Stimulated activated CD4-positive, alpha-beta T cell treated with anti-CD3 and anti-CD28 coated beads, Interleukin-4, amount 100 ng/mL, for 24 hours (primary cell): ENCODE measurements at places on chromosomes 6 and 20.

DNA sequence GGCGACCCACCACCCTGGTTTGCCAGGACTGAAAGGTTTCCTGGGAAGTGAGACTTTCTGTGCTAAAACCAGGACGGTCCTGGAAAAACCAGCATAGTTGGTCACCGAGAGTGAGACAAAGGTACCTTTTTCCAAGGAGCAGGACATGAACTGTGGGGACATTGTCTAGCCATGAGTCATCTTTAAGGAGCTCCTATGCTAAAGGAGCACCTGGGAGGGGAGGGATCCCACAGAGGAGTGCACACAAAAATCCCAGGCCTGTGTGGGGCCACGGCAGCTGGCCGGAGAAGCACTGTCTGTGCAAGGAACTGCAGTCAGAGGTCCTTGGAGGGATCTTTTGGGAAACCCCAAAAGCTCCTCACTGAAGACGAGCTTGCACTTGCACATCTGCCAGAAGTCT, 109.1 kb upstream of the PLEKHG1 start:
- DNase-seq, result no peak

GRCh38 chr6:89410788-89411144, 1.3 kb downstream of the RRAGD start:
- no peak for DNase-seq

DNA sequence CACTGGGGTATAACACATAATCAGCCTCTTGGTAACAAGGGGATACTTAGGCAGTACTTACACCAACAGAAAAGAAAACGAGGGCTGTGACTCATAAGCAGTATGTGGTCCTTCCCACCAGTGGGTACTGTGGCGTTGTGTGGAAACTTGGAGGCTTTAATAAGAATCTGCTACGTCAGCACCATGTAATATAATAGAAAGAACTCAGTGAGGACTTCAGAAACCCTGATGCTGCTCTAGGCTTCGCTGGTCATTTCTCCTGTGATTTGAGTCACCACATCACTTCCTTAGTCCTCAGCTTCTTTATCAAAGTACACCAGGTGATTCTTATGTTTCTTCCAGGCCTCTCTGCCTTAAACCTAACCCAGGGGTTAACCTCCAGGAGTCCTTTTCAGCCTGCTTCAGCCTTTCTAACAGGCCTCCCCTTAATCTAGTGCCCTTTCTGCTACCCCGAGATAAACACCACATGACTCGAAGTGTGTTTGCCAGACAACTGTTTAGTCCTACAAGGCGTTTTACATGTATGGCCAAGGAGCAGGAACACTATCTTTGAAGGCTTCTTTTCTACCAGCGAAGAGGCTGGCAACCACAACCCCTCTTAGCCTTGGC, 68.5 kb downstream of the FYN start:
- DNase-seq, result peak; percentile 75

- DNase-seq, result no peak
Observed at GRCh38 chr6:105322499-105323225, 80.2 kb downstream of the PREP start.

- no peak for DNase-seq
Observed at GRCh38 chr6:95325916-95326315, 251.4 kb upstream of the MANEA start.

DNA sequence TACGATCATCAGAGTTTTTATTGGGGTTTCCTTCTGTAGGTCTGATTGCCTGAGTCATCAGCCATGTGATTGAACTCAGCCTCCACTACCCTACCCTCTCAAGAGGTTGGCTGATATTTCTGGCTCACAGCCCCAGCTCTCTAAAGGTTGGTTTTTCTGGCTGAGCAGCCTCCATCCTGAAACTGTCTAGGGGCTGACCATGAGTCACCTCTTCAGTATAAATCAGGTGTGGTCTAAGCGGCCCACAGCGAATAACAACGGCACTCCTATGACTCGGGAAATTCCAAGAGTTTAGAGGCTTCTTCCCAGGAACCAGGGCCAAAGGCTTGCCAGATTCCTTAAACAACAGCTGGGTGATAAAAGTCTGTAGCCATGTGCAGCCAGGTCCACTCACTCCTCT, 115.5 kb downstream of the SOD2 start:
- no peak for DNase-seq

- DNase-seq, result no peak
Observed at GRCh38 chr6:110098511-110099116, 80.9 kb downstream of the WASF1 start.

GRCh38 chr6:42403831-42404230, 47.9 kb downstream of the TRERF1 start:
- DNase-seq, result no peak

DNA sequence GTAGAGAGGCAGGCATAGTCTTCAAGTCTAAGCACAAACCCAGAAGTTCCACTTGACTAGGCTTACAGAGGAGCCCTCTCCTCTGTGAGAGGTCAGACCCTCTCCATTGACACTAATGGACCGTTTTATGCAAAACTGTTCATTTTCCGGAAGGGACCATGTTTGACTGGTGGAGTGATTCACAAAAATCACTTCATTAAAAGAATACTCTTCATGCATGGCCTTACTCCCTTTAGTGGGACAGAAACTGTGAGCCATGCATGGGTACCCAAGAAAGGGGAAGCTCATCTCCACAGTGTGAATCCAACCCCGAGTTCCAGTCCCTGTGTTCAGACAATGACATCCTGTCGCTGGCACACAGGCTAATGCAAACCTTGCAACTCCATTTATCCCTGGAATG, 63.2 kb downstream of the OLIG3 start:
- DNase-seq, result no peak

- no peak for DNase-seq
Observed at GRCh38 chr6:13156381-13156780, 172.0 kb downstream of the TBC1D7 start.

- DNase-seq, result no peak
Observed at GRCh38 chr6:119215885-119216590, 133.5 kb downstream of the MAN1A1 start.

GRCh38 chr6:37554480-37554819, 54.8 kb upstream of the CCDC167 start:
- DNase-seq, result no peak

DNA sequence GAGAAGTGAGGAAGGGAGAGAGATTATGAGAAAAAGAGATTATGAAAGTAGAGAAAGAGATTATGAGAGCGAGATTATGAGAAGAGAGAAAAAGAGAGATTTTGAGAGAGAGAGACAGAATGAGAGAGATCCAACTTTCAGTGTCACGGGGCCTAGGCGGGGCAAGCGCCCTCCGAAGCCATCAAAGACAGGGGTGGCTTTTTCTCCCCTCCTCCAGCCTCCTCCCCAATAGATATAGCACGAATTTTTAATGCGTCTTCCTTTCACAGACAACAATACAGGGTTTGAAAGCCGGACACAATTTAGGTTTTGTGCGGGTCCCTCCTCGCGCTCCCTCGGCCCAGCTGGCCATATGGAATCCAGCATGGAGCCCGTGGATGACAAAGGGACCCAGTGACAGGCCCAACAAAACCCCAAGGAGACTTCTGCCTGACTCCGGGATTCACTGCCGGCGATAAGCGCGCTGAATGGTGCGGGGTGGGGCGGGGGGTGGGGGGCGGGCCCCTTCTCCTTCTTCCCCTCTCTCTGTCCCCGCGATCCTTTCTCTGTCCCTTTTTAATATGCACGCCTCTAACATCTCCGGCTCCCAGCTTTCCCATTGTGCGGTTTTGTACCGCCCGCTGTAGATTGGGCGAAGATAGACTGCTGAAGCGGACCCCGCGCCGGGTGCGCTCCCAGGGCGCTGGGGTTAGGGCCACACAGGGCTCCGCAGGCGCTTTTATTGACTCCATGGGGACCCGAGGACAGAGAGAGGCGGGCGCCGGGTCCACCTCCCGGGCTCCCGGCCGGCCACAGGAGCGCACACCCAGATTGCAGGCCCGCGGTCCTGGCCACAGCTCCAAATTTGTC, 5.4 kb downstream of the NKX2-2 start:
- DNase-seq, result no peak

- DNase-seq, result peak; percentile 69
Observed at GRCh38 chr6:122381494-122382265, 17.8 kb upstream of the HSF2 start.

GRCh38 chr6:44481056-44481455, 93.5 kb downstream of the CDC5L start:
- DNase-seq, result no peak

DNA sequence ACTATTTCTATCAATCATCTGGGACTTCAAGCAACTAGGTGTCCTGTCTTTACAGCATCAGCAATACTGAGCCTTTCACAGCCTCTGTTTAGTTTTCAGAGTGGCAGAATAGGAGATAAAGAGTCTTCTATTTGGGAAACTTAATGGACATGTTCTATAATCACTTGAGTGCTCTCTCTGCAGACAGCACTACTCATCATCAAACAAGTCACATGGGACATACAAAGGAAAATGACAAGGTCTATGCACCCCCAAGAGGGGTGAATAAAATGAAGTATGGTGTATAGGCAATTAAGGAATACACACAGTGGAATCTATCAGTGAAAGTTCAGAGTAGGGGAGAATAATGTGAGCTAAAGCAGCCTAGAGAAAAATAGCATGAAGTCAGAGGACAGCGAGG, 237.8 kb upstream of the THEMIS start:
- no peak for DNase-seq

DNA sequence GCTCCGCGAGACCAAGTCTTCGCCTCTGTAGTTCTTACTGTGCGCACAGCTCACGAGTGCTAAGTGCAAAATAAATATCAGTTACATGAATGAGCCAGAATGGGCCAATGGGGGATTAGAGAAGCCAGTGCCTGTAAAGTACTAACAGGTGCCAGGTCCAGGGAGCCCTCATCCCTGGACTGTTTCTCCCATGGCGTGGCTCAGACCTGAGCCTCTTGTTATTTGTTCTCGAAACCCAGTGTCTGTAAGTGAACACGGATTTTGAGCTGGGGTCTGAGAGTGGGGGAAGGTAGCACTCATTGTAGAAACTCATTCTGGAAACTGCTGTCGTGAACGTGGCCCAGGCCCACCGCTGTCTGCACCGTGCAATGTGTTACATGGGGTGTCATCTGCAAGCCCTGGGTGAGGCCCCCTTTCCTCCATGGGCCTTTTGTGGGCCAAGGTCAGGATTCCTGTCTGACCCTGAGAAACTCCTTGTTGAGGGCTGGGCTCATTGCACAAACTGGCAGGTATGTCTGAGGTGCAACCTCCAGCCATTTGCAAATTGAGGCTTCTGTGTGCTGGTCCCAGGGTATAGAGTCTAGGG, 154.7 kb downstream of the SYCP2 start:
- no peak for DNase-seq

DNA sequence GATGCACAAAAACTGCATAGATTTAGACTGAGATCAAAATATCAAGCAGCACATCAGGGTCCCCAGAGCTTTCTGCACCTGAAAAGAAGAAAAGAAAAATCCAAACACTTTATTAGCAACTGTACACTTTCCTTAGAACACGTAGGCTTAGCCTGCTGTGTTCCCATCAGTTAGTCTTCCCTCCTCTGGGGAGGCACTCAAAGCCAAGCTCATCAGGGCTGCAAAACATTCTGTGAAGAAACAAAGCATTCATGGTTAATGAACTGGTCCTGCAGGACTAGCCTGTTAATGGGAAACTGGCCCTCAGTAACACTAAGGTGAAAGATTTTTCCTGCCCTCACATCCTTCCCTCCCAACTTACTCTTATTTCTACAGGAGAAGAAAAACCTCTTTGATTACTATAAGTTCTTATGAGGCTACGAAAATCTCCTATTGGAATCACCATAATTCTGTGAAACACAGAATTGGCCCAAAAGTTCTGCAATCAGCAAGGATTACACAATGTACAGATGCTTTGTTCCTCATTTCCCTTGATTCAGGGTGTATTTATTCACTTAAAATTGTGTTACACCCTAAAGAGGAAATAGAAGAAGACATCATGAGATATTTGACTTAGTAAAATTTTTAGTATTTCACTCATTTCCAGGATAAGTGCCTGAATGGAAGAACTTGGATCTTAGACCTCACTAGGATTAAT, 901.0 kb upstream of the MAP3K7 start:
- no peak for DNase-seq

- DNase-seq, result peak; percentile 1
Observed at GRCh38 chr6:170095273-170095981, 195.5 kb downstream of the DLL1 start.

GRCh38 chr6:14713008-14713960, 532.6 kb upstream of the JARID2 start:
- DNase-seq, result no peak

- DNase-seq, result no peak
Observed at GRCh38 chr6:160974304-160974771, 17.2 kb upstream of the MAP3K4 start.

GRCh38 chr20:19347943-19348456, 135.6 kb downstream of the SLC24A3 start:
- DNase-seq, result no peak

GRCh38 chr20:40891351-40891750, 137.3 kb upstream of the TOP1 start:
- DNase-seq, result no peak

DNA sequence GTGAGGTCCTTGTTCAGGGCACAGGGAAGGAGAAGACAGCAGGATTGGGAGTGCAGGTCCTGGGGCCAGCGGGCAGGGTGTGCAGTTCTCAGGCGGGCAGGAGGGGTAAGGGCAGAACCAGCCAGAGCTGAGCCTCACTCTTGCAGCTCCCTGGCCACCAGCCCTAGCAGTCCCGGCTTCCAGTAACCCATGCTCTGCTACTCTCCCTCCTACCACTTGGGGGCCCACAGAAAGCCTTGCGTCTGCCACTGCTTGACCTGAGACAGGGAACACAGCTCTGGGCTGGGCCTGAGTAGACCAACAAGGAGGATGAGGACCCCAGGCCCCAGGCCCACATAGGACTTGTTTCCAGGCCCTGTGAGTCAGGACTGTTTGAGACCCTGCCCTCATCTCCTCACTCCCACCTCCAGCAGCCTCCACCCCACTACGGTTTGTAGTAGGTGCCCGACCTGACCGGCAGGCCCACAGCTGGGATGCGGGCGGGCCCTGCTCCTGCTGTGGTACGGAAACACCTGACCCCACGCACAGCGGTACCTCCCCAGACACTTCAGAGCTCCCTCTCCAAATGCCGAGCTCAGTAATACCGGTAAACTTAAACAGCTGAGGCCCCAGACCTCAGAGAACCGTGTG, 39.2 kb downstream of the KCNK5 start:
- DNase-seq, result no peak

DNA sequence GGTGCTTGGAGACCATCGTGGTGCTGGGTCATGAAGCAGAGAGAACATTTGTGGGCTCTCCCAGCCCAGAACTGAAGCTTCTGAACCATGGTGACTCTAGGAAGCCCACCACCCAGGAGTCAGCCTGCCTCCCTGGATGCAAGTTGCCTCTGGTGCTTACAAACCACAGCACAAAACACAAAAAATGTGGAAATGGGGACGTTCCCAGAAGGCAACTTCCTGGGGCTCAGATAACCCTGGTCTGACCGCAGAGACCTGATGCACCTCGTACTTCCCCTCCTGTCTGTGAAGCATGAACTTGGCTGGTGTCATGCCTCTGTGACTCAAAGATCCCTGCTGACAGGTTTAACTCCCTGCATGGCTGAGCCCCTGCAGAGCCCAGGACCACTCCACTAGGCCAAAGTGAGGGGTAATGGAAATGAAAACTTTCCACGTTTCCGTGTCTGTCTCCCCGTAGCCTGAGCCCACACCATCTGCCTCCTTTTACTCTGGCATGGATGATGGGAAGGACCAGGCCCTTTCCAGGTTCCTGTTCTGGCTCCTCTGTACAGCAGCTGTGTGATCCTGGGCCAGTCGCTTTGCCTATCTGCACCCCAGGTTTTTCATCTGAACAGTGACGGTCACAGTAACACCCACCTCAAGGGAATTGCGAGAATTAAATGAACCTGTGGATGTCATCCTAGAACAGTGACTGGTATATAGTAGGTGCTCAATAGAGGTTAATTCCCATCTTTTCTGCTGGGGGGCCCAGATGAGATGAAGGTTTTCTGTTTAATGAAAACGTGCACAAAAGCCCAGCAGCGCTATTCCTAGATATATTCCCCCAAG, 57.7 kb downstream of the PPP1R16B start:
- peak; percentile 66 for DNase-seq
